ENCODE measurements at places on chromosomes 2 and 18. TPM values are rescaled to one million over a fixed set of nuclear protein-coding genes. Genes with fewer than 3 reads are reported as not detected.

The UBE2F gene
- 70.3 TPM for total RNA-seq

The GREB1 gene
- total RNA-seq: 0.21 TPM

The FOXI3 gene
- not detected for total RNA-seq

The TMEM18 gene
- total RNA-seq: 40.5 TPM

The ADAM23 gene
- total RNA-seq: 0.24 TPM

The FBXO15 gene
- not detected for total RNA-seq

The ECEL1 gene
- not detected for total RNA-seq

The REG1B gene
- not detected for total RNA-seq

The STK11IP gene
- total RNA-seq: 15.1 TPM

The LAPTM4A gene
- 45.8 TPM for total RNA-seq

The NYAP2 gene
- total RNA-seq: under 0.01 TPM

The DPYSL5 gene
- not detected for total RNA-seq

The ANKRD29 gene
- total RNA-seq: 14.1 TPM

The RGPD4 gene
- total RNA-seq: not detected

The DPP4 gene
- 1.3 TPM for total RNA-seq

The SERPINB13 gene
- total RNA-seq: 9.2 TPM

The DSC1 gene
- total RNA-seq: under 0.01 TPM

The CD207 gene
- total RNA-seq: not detected

The CPO gene
- total RNA-seq: not detected

The MLPH gene
- total RNA-seq: 9.9 TPM

The VWA3B gene
- total RNA-seq: not detected

The DAW1 gene
- 0.64 TPM for total RNA-seq

The FTCDNL1 gene
- 0.21 TPM for total RNA-seq

The IL1RN gene
- 167 TPM for total RNA-seq

The REG3G gene
- total RNA-seq: not detected

The KATNAL2 gene
- under 0.01 TPM for total RNA-seq

The HOXD8 gene
- 1.7 TPM for total RNA-seq

The ATP6V1B1 gene
- total RNA-seq: not detected

The IL1F10 gene
- total RNA-seq: not detected

The XRCC5 gene
- total RNA-seq: 242 TPM

The SPHKAP gene
- not detected for total RNA-seq

The UPP2 gene
- not detected for total RNA-seq

The TUBA4B gene
- not detected for total RNA-seq

The CYRIA gene
- 4.3 TPM for total RNA-seq

The RSAD2 gene
- 2.2 TPM for total RNA-seq

The B4GALT6 gene
- total RNA-seq: 3.2 TPM

The CXCR2 gene
- total RNA-seq: 0.48 TPM

The CFAP65 gene
- total RNA-seq: under 0.01 TPM

The TMEM247 gene
- not detected for total RNA-seq

The MTERF4 gene
- 19.3 TPM for total RNA-seq

The HOXD4 gene
- not detected for total RNA-seq

The TCF23 gene
- total RNA-seq: not detected

The NLRC4 gene
- total RNA-seq: 0.21 TPM

The RFTN2 gene
- total RNA-seq: not detected

The CABLES1 gene
- 0.21 TPM for total RNA-seq

The TNFAIP6 gene
- 6.0 TPM for total RNA-seq

The DSG3 gene
- total RNA-seq: 215 TPM

The GATA6 gene
- 5.1 TPM for total RNA-seq

The DNER gene
- 2.6 TPM for total RNA-seq

The SIGLEC15 gene
- total RNA-seq: 1.2 TPM

The CCDC68 gene
- 9.2 TPM for total RNA-seq

The SOS1 gene
- total RNA-seq: 11.3 TPM
